Stimulated activated CD8-positive, alpha-beta memory T cell treated with anti-CD3 and anti-CD28 coated beads, Interleukin-12 subunit alpha, Interleukin-12 subunit beta, amount 100 ng/mL, for 4 hours (primary cell): ENCODE measurements at places on chromosomes 3 and 15.

- DNase-seq: no peak
These were observed 107.3 kb upstream of the STT3B start for GRCh38 chr3:31425401-31425800.

GRCh38 chr15:96107916-96108315 lies 222.6 kb upstream of the NR2F2 start:
- DNase-seq: no peak

DNA sequence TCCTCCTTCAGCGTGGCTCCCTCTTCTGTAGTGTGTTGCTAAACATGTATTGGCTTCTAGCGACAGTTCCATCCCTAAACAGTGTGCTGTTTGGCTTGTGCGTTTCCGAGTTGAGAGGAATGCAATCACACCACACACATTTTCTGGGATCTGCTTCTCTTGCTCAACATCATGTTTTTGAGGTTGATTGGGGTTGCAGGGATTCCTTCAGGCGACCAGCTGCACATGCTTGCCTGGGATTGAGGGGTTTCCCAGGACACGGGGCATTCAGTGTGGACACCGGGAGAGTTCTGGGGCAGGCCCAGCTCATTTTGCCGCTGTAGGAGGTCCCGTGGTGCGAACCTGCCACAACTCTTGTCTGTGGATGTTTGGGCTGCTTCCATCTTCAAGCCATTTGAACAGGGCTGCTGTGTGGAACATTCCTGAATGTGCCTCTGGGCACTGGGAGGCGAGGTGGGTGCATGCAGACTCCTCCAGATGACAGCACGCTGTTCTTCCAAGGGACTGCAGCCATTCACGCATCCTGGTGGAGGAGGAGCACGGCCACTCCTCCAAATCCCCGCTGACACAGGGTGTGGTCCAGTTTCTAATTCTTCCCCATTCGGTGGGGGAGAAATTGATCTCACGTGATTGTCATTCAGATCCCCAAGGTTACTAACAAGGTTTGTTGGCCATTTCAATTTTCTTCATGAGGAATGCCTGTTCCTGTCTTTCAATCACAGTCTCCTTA lies 82.8 kb downstream of the PLXNA1 start:
- DNase-seq: no peak

DNA sequence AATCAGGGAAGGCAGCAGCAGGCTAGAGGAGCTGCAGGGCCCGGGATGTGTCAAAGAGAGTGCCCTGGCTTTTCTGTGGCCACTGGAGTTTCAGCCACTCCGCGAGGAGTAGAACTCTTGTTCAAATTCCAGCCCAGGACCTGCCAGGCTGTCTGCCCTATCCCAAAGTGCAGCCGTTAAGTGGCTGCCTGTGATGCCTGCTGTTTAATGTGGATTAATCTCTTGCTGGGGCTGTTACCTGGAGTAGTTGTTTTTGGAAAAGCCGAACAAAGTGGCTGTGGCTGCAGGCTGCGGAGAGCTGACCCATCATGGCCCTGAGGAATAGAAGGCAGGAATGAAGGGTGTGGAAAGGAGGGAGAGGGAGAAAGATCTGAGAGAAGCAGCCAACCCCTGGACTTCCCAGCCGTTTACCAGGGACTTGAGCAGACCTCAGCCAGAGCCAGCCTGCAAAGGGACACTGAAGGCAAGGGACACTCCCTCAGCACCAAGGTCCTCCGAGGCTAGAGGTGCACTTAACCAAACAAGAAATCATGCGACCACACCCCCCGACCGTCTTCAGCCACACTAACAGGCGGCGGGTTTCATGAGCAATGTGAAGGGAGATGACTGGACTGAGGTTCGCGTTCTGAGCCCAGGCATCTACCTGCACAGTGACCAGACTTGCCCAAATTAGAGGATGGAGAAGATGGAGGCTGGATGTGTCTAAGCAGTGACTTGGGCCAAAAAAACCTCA lies 4.7 kb downstream of the CDAN1 start:
- no peak for DNase-seq

DNA sequence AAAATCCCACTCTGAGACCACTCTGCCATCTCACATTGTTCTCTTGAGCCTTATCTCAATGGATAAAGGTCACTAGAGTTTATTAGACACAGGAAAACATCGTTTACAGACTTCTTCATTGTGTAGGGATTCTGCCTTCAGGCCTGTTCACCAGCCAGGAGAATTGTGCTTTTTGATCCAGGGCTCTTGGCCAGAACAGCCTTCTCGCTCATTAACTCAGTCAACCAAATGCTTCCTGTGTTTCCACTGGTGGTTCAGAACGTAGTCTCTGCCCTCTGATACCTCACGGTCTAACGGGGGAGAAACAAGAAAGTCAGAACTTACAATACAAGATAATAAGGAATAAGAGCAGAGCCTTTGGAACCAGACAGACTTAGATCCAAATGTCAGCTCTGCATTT lies 54.2 kb upstream of the TSEN2 start:
- DNase-seq: no peak

DNA sequence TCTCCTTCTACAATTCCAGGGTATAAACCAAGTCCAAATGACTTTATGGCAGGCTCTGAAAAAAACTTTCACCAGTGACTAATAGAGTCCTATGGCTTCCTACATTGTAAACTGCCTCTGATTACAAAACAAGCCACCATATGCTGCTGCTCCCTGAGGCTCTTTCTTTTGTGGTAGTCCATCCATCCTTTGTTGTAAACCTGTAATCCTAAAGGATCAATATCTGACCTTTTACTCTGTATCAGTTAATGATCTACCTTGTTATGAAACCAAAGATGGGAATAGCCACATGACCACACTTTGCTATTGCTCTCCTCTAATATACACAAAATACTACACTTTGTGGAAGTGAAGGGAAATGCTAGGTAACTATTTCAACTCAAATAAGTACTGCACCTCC lies 434.7 kb upstream of the AGTR1 start:
- no peak for DNase-seq
